ENCODE measurements at places on chromosomes 6 and 20.
A peak's percentile ranks its signal among the peaks of the same experiment; 100 is the strongest.

DNA sequence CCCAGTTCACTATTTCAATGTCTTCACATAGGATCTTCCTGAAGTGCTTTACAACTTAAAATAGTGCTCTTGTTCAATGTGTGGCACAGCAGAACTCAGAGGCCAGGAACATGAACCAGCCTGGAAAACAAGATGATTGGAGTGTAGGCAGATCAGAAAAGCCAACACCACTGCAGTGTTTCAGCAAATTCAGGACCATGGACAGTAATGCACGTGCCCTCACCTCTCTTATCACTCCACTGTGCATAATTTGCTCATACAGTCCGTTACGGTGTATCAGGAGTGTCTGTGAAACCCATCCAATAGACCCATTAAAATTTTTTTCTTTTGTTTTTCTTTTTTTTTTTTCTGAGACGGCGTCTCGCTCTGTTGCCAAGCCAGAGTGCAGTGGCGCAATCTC, 27.6 kb upstream of the HACE1 start:
- no peak for DNase-seq

DNA sequence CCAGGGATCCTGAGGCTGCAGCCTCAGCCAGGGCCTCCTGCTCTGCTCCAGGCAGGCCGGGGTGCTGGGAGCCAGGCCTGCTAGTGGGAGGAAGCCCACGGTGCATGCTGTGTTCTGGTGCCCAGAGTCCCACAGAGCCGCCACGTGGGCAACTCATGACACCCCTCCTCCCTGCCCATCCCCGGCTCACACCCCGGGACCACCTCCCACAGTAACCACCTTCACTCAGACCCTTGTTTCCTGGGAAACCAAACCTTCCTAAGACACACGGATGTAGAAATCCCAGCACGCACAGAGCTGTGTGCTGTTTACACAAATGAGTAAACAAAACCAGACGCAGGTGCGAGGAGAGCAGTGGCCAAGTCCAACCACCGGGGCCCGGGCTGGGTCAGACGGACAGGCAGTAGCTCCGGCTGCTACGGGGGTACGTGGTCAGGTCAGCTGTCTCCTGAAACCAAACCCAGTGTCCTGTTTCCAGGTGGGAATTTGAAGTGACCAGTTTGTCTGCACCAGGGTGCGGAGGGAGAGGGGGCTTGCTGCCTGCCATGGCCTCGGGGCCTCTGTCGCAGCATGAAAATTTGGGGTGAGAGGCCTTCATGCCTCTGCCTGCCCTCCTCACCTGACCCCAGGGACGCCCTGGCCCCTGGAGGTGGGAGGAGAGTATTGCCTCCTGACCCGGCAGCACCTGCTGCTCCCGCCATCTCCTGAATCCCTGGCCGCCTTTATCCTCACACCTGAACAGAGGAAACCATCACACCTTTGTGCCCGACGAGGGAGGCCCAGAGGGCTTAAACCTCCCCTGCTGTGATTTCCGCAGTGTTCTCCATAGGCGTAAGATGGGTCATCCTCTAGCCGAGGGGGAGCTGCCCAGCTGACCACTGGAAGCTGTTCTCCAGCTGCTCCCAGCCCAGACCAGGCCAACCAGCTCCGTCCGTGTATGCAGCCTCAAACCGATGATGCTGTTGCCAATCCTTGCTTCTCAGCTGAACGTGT, 52.0 kb upstream of the SMOC2 start:
- DNase-seq: no peak

DNA sequence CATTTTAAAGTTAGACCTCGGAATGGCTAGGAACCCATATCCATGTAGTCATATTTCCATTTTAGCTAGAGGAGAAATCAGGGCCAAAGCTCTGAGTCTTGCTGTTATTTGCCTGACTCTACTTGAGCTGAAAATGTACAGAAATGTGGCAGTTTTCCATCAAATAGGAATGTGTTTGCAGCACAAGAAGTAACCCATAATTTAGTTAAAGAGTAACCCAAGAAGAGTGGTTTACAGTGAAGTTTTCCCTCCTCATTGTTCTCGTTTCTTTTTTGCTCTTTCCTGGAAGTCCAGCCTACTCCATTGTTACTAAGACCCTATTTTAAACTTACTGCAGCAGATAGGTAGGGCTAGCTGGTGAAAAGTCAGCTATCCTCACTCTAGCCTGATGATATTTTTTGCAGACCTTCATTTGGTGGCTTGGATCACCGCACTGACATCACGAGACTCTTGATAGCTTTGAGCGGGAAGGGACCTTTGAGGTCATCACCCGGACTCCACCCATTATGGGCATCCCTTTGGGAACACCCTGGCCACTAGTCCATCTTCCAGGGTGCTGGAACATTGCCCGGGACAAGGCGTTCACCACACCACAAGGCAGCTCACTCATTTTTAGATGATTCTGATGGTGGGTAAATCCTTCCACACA, 28.0 kb upstream of the ADGRF5 start:
- no peak for DNase-seq

DNA sequence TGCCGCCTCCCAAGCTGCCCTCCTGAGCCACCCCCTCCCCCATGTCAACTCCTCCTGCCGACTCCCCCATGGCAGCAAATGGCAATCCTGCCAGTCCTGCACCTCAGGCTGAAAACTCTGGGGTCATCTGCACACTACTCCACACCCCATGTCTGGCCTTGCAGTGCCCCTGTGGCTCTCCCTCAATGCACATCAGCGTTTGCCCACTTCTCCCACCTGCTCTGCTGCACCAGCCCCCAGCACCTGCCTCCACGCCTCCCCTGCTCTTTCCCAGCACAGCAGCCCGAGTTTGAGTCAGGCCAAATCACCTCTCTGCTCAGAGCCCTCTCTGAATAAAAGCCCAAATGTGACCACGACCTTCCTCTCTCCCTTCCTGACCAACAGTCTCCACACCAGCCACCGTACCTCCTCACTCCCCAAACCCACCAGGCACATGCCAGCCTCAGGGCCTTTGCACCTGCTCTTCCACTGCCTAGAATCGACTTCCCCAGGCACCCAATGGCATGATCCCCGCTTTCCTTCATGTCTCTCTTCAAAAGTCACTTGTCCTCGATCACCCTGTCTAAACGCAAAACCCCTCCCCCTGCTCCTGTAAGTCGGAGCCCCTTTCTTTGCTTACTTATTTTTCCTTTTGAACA, 4.3 kb downstream of the PXDC1 start:
- DNase-seq: no peak

GRCh38 chr20:8055096-8055495, 35.5 kb upstream of the TMX4 start:
- DNase-seq: peak; percentile 90

DNA sequence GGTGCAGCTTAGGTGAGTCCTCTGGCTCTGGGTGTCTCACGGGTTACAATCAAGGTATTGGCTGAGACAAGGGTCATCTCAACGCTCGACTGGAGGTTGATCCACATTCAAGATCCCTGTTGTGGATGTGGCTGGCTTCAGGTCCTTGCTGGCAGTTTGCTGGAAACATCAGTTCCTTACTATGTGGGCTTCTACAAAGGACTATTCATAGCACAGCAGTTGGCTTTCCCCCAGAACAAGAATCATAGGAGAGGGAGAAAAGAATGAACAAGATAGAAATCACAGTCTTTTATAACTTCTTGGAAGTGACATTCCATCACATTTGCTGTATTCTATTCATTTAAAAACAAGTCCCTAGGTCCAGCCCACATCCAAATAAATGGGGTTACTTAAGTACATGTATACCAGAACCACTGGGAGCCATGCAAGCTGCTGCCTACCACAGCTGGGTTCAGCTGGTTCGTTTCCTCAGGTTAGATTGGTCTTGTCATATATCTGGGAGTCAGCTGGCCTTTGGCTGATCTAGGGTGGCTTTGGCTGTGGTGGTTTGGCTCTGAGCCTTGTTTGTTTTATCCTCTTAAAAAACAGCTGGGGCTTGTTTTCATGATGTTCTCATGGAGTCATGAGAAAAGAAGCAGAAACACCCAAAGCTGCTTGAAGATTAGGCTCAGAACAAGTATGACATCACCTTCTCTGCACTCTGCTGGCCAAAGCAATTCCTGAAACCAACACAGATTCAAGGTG, 433.2 kb upstream of the SPTLC3 start:
- peak; percentile 73 for DNase-seq

- no peak for DNase-seq
Measured at GRCh38 chr6:11795403-11795802, 16.8 kb upstream of the ADTRP start.

DNA sequence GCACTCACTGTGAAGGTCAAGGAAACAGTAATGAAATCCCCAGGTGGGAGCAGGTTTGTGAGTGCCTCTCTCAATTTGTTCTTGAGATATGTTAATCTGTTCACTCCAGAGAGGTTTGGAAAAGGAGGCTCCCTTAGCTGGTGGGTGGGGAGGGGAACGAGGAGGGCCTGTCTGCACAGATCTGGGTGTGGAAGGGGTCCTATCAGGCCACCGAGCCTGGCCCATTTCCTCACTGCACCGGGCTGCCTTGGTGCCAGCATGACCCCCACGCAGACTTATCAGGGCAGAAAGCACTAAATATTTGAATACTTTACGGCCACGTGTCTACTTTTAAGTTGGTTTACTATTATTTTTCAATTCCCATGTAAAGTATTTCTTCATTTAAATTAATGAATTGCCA, 8.3 kb downstream of the AGPAT4 start:
- no peak for DNase-seq

GRCh38 chr6:31580438-31580740, 1.8 kb downstream of the LTB start:
- DNase-seq: no peak

- no peak for DNase-seq
Measured at GRCh38 chr6:41693281-41694240, 41.8 kb downstream of the TFEB start.

- DNase-seq: no peak
Measured at GRCh38 chr6:1042583-1043457, 269.1 kb upstream of the FOXQ1 start.

- DNase-seq: no peak
Measured at GRCh38 chr6:33259032-33259431, 12.6 kb downstream of the VPS52 start.

Measured in NCI-H82 (cell line).